ENCODE measurements at places on chromosomes 11 and 22.

DNA sequence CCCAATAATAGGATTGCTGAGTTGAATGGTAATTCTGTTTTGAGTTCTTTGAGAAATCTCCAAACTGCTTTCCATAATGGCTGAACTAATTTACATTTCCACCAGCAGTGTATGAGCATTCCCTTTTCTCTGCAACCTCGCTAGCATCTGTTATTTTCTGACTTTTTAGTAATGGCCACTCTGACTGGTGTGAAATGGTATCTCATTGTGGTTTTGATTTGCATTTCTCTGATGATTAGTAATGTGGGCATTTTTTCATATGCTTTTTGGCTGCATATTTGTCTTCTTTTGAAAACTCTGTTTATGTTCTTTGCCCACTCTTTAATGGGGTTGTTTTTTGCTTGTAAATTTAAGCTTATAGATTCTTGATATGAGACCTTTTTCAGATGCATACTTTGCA is 97.4 kb downstream of the FDX1 start:
- no peak for DNase-seq

DNA sequence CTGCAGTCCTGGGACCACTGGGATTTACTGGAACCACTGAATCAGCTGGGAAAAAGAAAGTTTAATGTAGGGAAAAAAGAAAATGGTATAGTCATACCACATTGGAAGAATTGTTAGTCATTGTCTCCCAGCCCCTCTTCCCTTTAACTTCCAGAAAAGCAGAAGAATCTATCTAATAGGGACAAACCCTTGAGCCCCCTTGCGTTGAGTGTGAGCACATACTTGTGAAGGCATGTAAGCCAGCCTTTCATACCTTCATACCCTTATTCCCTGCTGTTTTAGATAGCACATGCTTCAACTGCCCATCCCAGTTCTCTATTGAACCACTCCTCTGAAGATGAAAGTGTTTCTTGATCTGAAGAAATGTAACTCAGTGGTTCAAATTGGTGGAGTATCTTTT is 6.6 kb downstream of the TREH start:
- no peak for DNase-seq

GRCh38 chr11:79083352-79083751 is 357.5 kb downstream of the TENM4 start:
- no peak for DNase-seq

DNA sequence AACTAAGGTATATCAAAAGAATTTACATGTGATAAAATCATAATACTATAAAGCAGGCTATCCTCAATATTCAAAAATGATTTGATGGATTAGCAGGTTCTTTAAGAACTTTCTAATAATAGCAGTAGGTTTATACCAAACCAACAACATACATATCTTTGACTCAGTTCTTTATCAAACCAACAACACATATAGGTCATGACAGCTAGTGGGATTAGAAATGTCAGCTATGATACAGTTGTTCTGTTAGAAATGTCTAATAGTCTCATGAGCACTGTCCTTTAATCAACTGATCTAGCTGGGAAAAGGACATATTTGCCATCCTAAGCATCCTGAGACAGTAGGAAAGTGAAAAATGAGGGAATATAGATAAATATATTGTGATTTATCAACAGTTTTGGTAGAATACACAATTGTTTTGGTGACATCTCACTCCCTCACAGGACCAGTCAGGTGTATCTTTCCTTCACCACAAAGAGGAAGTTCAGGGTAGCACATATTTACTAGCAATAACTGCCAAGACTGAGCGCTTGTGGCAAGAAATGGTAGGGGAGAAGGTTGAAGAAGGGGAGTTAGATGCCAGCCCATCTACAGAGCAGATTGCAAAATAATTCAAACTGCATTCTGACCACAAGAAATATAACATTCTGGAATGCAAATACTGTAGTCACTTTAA is 90.8 kb upstream of the APOA1 start:
- no peak for DNase-seq

DNA sequence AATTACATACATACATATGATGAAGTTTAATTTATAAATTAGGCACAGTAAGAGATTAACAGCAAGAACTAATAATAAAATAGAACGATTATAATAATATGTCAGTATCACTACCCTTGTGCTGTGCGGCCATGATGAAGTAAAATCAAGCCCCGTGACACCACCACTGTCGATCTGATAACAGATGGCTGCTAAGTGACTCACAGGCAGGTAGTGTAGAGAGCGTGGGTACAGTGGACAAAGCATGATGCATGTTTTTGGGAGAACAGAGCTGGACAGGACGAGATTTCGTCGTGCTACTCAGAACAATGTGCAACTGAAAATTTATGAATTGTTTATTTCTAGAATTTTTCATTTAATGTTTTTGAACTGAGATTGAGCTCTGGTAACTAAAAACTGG is 108.4 kb upstream of the TIMP3 start:
- no peak for DNase-seq

GRCh38 chr22:48453171-48453570 is 1374.5 kb downstream of the BRD1 start:
- DNase-seq: no peak

DNA sequence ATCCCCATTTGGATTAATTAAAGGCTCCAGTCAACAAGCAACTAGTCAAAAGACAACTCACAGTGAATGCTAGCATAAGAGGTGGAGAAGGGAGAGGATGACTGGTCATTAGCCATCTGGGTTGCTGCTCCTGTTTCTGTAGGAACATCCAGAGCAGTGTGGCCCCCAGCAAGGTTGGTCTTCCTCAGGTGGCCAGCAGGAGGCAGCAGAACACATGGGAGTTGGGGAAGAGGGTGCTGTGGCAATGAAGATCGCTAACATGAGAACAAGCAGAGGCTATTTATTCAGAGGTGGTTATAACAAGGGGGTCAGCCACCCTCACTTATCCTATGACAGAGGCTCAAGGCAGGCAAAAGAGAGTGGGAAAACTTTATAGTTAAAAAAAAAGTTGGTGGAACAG is 21.3 kb downstream of the IZUMO1R start:
- DNase-seq: no peak

DNA sequence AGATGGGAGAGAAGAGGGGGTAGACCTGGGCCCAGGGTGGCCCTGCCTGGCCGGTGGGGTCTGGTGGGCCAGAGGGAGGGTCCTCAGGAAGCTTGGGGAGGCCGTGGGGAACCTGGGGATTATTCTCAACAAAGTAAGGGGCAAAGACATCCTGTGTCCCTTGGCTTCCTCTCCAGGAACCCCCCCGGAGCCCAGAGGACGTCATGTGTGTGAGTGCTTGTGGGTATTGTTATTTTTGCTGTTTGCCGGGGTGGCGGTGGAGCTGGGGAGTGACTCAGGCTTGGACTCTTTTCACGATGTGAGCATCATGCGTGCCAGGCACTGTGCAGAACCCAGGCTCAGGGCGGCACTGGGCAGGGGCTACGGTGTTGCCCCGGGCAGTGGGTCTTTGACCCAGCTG is 982 bp upstream of the SHANK3 start:
- DNase-seq: no peak

GRCh38 chr11:69642913-69643632 is 2.1 kb downstream of the CCND1 start:
- DNase-seq: no peak

- DNase-seq: no peak
Measured at GRCh38 chr11:83571302-83571701, 285.1 kb upstream of the CCDC90B start.

DNA sequence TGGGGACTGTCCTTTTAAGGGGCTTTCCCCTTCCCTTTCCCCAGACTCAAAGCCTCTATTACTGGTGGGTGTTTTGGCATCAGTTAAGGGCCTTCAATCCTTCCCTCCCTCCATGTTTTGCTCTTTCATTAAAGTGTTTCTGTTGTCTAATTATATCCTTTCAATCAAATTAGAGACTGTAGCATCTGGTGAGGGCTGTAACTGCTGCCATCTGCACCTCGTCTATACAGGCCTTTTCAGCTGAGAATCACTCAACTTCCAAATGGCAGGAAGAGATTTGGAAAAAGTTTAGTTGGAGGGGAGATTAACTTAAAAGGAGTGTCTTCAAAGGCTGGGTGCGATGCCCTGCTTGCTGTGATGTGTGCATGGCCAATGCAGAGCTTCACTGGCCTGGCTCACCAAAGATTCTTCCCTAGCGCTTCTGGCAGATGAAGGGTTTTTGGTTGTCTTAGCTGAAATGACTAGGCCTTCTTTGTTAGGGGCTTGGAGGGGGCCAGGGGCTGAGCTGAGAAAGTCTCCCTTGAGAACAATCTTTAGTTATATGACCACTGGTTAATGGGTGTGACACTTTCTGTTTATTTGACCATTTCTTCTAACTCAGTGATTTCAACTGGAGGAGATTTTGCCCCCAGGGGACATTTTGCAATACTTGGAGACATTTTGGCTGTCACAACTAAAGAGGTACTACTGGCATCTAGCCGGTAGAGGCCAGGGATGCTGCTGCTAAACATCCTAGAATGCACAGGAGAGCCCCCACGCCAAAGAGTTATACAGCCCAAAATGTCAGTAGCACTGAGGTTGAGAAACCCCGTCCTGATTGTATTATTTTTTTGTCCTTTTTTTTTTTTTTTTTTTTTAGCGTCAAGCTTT is 7.5 kb downstream of the KREMEN1 start:
- DNase-seq: no peak

DNA sequence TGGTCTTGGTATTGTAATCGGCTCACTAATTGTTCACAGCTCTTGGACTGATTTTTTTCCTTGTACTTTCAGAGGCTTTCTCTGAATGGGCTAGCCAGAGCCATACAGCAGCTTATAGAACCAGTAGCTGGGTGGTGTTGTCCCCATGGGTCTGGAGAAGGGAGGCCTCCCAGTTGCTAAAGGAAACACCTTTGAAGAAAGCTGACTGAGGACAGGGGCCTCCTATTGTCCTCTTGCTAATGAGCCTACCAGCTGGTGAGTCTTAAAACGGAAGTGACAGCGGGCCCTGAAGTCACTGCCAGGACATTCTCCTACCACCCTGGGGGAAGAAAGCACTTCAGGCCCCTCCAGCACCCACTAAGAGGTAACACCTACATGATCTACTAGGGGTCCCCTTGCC is 9.9 kb downstream of the FADS3 start:
- DNase-seq: no peak

GRCh38 chr22:28395920-28396753 is 283.5 kb downstream of the TTC28 start:
- DNase-seq: no peak

DNA sequence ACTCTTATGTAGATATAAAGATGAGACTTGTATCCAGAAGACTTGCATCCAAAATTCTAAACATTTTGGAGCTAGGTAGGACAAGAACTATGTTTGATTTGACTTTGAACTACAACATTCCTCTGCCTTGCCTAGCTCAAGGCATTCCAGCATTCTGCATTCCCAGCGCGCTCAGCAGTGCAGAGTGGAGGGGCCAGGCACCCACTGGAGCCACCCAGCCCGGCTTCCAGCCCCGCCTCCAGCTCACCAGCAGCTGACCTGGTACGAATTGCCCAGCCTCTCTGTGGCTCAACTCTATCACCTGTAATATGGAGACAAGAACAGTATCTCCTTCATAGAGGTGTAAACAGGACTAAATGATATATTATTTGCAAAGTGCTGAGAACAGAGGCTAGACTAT is 28.8 kb downstream of the PRDM10 start:
- no peak for DNase-seq

- DNase-seq: no peak
Measured at GRCh38 chr11:130787973-130788570, 128.2 kb downstream of the SNX19 start.

DNA sequence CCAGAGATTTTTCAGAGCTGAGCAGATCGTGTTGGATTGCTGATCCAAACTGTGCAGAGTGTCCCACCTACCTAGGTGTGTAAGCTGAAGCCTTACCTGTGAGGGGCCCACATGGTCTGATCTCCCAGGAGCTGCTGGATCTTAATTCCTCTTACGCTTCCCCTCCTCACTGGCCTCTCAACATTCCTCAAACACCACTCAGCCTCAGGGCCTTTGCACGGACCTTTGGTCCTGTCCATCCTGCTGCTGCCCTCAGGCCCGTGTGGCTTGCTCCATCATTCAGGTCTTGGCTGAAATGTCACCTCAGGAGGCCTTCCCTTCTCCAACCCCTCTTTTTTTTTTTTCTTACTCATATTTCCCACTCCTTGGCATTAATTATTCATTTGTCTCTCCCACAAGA is 21.1 kb upstream of the RAB1B start:
- no peak for DNase-seq

GRCh38 chr11:12556155-12556554 is 118.1 kb upstream of the TEAD1 start:
- no peak for DNase-seq

GRCh38 chr22:19842393-19843106 is 12.1 kb downstream of the GNB1L start:
- DNase-seq: no peak

DNA sequence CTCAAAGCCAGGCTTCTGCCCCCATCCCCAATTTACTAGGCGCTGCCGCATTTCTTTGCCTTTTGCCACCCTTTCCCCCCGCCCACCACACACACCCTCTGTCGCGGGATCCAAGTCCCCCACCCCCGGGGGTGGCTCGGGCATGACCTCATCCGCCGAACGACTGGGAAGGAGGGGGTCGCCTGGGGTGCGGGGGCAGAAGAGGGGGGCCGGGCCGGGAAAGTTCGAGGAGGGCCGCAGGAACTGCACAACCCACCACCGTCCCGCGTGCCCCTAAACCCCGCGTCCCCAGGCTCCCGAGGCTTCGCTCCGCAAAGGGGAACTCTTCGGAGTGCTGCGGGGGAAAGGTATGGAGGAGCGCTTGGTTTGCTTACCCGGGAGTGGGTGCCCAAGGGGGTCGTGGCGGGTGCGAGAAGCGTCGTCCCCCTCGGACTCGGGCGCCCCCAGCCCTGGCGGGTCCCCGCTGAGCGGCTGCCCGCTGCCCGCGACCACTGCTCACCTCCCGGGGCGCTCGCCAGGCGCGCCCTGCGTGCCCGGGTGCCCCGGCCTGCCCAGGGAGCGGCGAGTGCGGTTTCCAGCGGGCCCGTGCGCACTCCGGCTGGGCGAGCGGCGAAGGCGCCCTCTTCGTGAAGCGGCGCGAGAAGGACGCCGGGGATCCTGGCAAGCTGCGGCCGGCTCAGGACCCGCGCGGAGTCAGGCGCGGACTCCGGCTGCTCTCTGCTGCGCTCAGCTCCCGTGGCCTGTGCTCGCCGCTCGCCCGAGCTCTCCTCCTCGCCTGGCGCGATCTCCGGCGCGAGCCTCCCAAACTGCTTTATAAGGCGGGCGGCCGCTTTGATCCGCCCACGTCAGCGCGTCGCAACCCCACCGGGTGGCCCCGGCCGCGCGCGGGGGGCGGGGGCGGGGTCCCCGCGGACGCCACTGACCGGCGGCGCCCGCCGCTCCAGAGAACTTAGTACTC is 4.0 kb upstream of the WNT11 start:
- no peak for DNase-seq
